Activated T-cell treated with anti-CD3 and anti-CD28 coated beads for 1 hour (primary cell): ENCODE measurements at places on chromosomes 4 and X.

- DNase-seq, result peak; percentile 97
Observed at GRCh38 chr4:121869841-121870822, at the start of gene BBS7. Gene BBS7, minus strand, starts transcription at chr4:121870474. Its CDS starts 161 bp downstream, at chr4:121870313.

DNA sequence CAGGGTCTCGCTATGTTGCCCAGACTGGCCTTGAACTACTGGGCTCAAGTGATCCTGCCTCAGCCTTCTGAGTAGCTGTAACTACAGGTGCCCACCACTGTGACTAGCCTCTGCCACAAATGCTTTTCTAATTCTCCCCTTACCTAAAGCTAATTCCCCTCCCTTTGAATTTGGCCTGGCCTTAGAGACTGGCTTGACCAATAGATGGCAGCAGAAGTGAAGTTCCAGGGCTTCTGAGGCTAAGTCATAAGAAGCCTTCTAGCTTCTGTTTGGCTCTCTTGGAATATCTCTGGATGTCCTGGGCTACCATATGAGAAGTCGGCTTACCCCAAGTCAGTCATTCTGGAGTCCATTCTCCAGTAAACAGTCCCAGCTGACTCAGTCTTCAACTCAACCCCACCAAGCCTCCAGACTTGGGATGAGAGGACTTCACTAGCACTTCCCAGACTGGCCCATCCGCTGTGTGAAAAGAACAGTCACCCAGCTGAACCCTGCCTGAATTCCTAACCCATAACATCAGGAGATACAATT, 61.0 kb downstream of the HPRT1 start:
- DNase-seq, result no peak

DNA sequence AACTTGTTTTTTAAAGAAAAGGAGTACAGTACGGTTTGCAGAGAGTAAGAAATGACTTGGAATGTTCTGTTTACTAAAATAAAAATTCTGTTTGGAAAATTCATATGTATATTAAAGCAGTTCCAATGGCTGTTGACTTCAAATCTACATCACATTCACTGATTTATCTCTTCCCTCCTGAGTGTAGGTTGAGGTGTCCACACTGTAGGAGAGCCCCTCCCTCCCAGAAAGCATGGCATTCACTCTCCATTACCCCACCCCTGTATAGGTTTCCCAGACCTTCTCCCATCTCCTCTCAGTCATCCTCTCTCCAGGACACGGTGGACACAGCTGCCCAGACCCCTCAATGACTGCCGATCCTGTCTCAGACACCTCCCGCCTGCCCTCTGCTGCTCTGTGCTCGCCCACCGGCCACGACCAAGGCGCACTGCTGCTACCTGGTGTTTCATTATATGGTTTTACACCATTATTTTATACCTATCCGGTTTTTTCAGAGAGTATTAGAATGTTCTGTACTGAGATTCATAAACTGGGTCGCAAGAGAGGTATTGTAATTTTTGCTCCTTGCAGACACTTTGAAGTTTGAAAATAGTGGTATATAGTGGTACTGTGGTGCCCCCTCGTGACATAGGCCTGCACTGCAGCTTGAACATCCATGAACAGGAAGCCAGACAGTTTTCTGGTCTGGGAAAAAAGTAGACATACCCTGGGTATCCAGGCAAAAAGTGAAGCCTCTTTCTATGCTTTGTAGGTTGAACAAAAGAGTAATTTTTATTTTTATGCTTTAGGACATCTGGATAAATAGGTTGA, 38.8 kb upstream of the BEX4 start:
- DNase-seq, result peak; percentile 38

GRCh38 chr4:130563185-130563888, 1467.4 kb downstream of the C4orf33 start:
- DNase-seq, result no peak

GRCh38 chrX:21747558-21747957, 10.4 kb downstream of the SMPX start:
- DNase-seq, result no peak

DNA sequence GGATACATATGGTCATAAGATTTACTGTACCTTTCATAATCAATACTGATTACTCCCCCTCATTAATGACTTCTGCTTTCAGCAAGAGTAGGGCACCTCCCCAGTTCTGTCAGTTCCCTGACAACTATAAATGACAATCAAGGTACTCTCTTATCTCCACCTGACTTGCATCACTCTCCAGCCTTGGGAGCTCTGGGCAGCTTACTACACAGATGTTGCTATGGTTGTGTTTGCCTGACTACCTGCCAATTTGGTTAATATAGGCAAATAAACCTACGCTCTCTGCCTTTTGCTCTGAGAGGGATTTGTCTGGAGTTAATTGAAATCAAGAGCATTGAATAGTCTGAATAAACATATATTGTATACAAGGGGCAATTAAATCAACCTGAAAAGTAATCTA, 22.8 kb upstream of the MAP7D3 start:
- DNase-seq, result no peak
